Brain microvascular endothelial cell (primary cell): ENCODE measurements at places on chromosomes 6 and 20.

GRCh38 chr20:44456611-44457010 is 19.1 kb upstream of the TTPAL start:
- DNase-seq: no peak

DNA sequence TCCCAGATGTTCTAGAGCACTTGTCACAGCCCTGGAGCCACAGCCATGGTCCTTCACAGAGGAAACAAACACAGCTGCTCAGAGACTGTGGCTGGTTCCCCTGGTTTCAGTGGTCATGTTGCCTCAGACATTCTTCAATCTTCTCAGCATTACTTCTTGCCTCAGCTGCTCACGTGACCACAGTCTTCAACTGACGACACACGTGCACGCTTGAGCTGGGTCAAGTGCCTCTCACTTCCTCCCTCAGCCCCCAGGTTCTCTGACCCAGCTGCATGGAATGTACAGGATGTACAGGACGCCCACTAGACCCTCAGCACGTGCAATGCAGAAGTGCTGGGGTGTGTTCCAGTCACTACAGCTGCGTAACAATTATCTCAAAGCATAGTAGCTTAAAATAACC is 159.8 kb upstream of the GGTLC1 start:
- peak; percentile 18 for DNase-seq

DNA sequence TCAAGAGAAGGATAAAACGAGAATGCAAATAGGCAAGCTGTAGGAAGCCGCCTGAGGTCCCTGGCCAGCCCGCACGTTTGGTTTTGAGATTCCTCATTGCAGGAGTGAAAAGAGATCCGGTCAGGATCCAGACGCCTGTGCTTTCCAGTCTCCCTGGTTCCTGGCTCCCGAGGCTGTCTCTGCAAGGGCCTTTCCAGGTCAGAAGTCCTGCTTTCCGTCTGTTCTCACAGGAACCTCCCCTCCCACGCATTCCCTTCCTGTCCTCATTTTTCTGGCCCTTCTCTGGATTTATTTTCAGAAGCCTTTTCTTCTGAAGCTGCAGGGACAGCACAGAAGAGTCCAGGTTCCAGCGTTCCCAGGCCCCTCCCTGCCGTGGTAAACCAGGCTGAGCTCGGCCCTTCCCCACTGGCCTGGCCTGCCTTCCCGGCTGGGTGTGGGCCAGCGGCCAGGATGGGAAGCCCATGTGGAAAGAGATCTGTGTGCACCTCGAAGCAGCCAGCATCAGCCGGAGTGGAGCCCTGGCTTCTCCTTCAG is 54.0 kb downstream of the TMEM242 start:
- peak; percentile 65 for DNase-seq

DNA sequence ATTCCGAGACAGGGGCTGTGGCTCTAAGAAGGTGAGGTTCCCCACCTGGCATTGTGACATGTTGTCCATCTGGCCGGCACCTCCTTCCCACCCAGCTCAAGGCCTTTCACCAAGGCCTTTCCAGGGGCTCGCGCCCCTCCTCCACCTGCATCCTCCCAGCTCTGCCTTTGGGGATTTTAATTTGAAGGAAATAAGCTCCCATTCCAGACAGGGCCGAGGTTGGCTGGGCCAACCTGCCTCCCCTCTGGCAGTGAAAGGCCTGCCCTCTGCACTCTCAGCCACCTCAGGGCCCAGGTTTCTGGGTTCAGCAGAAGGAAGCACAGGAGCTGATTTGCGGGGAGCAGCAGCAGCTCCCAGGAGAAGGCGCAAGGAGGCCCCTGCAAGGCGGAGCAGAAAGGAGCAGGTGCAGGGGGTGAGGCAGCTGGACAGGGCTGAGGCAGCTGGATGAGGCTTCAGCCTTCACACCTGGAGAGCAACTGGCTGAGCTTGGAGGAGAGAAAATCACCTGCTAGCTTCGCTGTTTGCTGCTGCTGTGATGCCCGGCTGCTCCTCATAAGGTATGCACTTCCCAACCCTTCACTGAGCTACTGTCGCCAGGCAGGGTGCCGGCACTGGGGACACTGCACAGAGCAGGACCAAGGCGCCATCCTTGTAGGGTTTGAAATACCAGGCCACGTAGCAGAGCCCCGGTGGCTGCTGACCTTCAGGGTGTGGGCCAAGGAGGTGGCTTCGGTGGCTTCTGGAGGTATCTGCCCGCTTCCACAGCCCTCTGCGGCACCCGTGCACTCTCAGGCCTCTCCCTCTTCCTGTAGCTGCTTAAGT is 147.0 kb downstream of the SYNDIG1 start:
- DNase-seq: no peak

DNA sequence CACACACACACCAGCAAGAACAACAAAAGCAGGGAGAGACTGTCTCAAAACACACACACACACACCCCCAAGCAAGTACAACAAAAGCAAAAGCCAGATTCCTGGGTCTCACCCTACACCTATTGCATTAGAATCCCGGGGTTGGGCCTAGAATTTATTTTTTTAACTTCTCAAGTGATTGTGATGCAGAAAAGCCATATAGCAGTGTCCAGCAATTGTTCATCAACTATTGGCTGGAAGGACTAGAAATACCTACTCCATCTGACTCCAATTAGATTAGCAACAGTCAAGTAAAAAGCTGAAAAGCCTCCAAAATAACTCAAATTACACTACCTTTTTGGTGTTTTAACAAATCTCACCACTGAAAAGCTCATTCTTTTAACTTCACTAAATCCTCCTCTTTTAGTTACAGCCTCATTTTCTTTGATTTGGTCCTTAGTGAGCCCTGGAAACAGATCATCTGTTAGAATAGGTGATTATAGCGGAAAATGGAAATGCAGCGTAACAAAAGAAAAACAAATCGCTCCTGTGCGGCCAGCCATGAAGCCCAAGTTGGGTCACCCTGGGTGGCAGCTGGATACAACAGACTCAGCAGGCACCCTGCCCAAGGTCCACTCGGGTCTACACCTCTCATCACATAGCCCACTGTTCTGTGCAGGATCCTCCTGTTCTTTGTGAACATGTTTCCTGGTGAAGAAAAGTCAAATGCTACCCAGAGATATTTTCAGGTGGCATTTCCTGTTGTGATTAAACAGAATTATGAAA is 38.7 kb downstream of the STAU1 start:
- DNase-seq: no peak

DNA sequence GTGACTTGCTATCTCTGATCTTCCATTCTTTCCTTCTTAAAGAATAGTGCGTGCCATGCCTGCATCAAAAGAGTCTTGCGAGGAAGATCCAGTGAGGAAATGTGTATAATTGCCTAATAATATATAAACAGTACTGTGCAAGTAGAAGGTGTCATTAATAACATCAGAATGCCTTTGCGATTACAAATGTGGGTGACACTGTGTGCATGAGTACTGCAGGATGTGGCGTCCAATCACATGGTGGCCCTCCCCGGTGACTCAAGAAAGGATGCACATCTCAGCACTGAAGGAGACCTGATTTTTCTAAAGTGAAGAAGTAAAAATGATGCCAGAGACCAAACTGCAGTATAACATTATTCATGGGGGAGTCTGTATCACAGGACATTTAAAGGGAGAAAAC is 107.5 kb upstream of the EDN1 start:
- DNase-seq: peak; percentile 32

DNA sequence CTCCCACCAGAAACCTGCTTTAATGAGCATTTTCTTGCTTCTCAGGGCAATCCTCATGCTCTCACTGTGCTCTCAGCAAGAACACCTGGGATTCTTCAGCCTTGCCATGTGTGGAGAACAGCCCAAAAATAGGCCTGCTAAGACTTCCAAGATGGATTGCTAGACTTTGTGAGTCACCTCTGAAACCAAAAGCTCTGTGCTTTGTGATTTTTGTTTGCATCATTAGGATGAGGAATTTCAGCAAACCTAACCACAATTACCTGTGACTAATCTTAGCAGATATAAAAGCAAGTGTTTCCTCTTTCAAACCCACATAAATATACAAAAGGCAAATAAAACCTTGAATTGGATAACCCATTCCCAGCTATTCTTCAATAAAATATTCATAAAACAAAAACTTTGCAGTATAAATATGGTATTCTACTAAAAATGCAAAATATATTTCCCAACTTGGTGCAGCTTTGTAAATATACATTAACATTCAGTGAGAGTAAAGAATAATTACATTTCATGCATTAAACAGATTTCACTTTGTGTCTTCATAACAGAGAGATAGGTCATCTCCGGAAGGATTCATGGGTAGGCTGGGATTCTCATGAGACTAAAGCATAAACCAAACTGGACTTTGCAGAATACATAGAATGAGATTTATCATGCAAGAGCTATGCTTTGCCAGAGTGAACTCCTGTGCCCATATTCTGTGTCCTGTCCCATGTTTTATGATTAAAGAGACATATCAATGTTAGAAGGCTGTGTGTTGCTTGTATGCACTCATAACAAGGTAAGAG is 33.5 kb downstream of the TPBG start:
- peak; percentile 70 for DNase-seq

DNA sequence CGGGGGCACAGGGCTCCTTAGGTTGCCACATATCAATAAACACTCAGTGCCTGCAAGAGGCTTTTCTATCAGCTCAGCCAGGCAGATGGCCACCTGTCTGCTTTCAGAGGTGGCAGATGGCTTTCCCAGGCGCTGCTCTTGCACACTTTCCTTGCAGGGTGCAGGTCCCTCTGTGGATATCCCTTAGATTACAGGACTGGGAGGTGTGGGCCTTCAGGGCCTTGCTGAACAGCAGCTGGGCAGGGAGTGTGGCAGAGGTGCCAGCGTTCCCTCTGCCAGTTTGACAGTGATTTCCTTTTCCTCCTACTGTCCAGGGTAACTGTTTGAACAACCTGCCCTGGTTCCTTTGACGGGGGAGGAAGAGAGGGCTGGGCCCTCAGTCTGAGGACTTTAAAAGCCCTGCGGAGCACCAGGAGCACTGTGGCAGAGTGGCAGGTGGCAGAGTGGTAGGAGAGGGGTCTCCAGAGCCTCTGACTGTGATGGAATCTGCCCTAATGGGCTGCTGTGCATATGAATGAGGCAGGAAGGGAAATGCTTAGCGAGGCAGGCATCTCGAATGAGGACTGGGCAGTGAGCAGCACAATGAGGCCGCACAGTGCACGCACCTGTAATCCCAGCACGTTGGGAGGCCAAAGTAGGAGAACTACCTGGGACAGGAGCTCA is 34.2 kb downstream of the ABHD12 start:
- DNase-seq: no peak

GRCh38 chr6:56652994-56653393 is 10.3 kb upstream of the DST start:
- DNase-seq: no peak
